ENCODE measurements at places on chromosomes 5 and 9. TPM values are rescaled to one million over a fixed set of nuclear protein-coding genes. Genes with fewer than 3 reads are reported as not detected.

Gene KLHL3
- total RNA-seq, result 14.2 TPM

Gene TSSK1B
- 0.14 TPM for total RNA-seq

DNA sequence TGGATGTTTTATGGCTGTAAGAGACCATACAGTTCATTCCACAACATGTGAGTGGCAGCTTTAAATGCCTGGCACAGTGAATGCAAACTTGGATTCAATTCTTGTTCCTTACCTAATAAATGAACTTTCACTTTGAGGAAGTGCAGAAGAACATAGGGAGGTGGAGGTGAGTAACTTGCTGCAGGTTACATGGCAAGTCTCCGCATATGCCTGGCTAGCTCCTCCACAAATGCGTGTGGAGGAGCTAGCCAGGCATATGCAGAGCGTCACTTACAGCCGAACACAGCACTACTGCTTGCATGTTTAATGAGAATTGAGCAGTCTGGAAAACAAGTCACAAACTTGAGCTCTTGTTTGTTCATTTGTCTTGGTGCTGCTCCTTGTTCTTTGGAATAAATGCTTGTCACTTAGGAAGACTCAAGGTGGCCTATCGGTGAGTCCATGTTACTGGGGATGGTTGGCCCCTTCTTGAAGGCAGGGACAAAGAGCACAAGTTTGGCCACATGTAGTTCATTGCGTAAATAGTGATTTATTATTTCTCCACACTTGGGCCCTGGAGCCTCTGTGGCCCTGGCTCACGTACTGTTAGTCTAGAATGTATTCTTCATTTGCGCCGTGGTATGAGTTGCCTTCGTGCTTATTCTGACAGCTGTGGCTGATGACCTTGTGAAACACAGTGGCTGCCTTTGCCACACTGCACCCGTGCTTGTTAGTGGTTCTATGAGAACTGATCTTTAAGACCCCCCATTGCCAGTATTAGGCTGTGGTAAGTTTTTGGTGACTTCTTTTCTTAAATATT, 3.1 kb downstream of the ISOC1 start:
- H3K4me1 ChIP-seq, result peaks cover 21% of the 10 kb centered on the region
- no peaks in the 10 kb centered on the region for H3K36me3 ChIP-seq
- DNase-seq, result no peak
- no peaks in the 10 kb centered on the region for H3K27me3 ChIP-seq
- no peak overlapping the region for H3K4me3 ChIP-seq

DNA sequence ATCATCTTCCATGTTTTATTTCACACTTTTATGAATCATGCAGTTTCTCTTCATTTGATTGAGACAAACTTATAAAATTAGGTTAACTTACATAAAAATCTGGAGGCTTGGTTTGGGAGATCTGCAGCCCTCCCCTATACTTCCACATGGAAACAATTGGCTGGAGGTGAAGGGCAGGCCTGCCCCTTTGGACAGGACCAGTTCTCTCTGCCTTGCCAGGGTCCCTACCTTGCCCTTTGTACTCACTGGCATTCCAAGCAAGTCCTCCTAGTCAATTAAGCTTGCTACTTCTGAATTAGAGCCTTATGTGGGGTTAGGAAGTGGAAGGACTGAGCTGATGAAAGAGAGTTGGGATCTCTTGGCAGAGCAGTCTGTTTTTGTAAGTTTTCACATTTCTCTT, 257.3 kb downstream of the GAS1 start:
- no peak overlapping the region for H3K27ac ChIP-seq
- no peaks in the 10 kb centered on the region for H3K4me1 ChIP-seq
- no peak for DNase-seq

Data from lung (tissue), 17 donors.